Naive B cell (primary cell): ENCODE measurements at places on chromosomes 7 and 10.
A peak's percentile ranks its signal among the peaks of the same experiment; 100 is the strongest.

DNA sequence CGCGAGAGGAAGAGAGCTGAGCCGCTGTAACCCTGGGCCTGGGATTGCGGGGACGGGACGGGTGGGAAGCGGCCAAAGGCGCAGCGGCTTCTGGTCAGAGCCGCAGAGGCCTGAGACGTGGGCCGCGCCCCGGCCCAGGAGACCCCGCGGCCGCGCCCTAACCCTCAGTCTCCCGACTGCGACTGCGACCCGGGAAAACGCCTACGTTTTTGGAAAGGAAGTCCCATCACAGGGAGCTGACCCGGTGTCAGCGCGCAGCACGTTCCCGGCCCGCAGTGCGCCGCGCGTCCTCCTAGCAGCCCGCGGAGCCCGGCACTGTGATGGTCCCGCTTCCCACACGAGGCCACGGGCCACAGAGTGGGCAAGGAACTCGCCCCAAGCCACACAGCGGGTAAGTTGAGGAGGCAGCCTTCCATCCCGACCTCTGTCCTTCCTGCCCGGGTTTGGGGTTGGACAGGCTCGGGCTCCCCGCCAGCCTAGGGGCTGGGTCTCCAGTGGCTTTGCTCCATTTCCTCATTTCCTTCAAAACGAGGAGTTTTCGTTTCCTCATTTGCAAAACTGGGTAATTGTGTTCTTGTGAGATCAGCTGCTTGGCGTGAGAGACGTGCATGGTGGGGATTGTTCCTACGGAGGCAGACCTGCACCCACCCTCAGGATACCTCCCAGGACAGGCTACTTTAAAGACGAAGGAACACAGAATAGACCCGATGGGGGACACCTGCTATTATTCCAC lies 1.2 kb downstream of the GPNMB start:
- H3K36me3 ChIP-seq = peaks cover 16% of the 10 kb centered on the region
- H3K27me3 ChIP-seq = peaks cover 58% of the 10 kb centered on the region
- H3K27ac ChIP-seq = no peak overlapping the region
- peak; percentile 23 for DNase-seq
- H3K4me1 ChIP-seq = peaks cover 5% of the 10 kb centered on the region
- H3K4me3 ChIP-seq = peak overlapping the region; percentile 57

DNA sequence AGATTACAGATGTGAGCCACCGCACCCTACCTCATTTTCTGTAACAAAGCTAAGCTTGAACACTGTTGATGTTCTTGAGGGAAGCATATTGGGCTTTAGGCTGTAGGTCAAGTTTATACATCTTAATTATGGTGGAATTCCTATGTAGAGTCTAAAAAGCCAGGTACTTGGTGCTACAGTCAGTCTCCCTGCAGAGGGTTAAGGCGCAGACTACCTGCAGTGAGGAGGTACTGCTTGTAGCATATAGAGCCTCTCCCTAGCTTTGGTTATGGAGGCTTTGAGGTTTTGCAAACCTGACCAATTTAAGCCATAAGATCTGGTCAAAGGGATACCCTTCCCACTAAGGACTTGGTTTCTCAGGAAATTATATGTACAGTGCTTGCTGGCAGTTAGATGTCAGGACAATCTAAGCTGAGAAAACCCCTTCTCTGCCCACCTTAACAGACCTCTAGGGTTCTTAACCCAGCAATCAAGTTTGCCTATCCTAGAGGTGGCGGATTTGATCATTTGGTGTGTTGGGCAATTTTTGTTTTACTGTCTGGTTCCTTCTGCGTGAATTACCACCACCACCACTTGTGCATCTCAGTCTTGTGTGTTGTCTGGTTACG lies 6.0 kb downstream of the PPIA start:
- DNase-seq = no peak
- H3K36me3 ChIP-seq = no peaks in the 10 kb centered on the region
- H3K27ac ChIP-seq = peak overlapping the region; percentile 82
- peaks cover 20% of the 10 kb centered on the region for H3K4me1 ChIP-seq

DNA sequence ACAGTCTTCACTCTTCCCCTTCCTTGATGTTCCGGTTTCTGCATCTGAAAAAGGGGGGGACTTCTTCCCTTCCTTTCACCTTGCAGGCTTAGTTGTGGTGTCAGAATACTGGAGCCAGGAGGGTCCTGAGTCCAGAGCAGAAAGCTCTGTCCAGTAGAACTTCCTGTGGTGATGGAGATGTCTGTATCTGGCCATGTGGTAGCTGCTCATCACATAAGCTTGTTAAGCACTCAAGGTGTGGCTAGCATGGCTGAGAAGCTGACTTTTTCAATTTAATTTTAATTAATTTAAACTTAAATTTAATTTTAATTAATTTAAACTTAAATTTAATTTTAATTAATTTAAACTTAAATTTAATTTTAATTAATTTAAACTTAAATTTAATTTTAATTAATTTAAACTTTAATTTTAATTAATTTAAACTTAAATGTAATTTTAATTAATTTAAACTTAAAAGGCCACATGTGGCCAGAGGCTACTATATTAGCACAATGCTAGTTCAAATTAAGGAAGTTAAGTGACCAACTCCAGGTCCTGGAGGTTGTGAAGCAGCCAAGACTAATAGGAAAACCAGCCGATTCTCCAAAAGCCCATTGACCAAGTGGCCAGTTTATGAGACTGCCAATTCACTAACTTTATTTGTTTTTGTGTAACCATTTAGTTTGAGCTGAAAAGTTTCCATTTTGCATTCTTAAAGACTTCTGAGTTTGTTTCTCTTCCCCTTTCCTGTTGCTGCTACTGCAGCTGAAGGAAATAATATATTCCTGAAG lies 16.3 kb downstream of the MSRB2 start:
- peaks cover 11% of the 10 kb centered on the region for H3K36me3 ChIP-seq
- no peak for DNase-seq
- H3K4me1 ChIP-seq = no peaks in the 10 kb centered on the region

DNA sequence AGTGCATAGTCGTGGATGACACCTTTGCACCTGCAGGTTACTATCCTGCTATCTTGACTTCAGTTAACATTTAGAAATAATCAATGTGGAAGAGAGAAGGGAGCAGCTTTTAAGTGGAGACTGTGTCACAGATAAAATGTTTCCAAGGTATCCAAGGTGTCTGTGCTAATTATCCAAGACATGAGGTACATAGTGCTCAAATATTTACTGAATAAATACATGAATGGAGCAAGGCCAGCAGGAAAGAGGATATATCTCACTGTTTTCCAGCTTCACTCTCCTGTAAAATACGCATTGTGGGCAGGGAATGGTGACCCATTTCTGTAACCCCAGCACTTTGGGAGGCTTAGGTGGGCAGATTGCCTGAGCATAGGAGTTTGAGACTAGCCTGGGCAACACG lies 552.4 kb downstream of the PHTF2 start:
- H3K27me3 ChIP-seq = no peaks in the 10 kb centered on the region
- no peak overlapping the region for H3K27ac ChIP-seq
- H3K4me3 ChIP-seq = no peak overlapping the region
- no peaks in the 10 kb centered on the region for H3K36me3 ChIP-seq
- DNase-seq = no peak

- no peak overlapping the region for H3K27ac ChIP-seq
- no peak for DNase-seq
- no peak overlapping the region for H3K4me3 ChIP-seq
- H3K36me3 ChIP-seq = no peaks in the 10 kb centered on the region
- H3K4me1 ChIP-seq = no peaks in the 10 kb centered on the region
Observed at GRCh38 chr10:72037266-72037665, 51.1 kb downstream of the SPOCK2 start.

DNA sequence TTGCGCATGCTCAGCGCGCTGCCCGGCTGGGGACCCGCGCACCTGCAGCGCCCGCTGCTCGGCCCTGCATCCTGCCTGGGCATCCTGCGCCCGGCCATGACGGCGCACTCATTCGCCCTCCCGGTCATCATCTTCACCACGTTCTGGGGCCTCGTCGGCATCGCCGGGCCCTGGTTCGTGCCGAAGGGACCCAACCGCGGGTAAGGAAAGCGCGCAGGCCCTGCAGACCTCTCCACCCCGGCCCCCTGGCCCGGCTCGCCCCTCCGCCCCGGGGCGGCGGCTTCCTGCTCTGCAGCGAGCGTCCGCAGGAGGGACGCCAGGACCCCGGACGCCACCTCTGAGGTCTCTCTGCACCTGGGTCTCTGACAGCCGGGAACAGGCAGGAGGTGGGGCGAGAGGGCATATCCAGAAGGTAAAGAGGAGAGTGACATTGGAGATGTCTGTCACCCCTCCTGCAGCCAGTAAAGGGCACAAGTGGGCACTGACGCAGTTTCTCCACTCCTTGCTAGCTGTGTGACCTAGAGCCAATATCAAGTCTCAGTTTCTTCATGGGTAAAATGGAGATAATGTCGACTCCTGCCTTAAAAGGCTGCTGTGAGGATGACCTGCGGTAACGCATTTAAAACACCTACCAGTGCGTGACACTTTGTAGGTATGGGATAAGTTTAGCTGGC lies 338 bp downstream of the ATP6V0E2 start:
- no peaks in the 10 kb centered on the region for H3K27me3 ChIP-seq
- peak overlapping the region; percentile 6 for H3K27ac ChIP-seq
- no peaks in the 10 kb centered on the region for H3K36me3 ChIP-seq
- peaks cover 48% of the 10 kb centered on the region for H3K4me1 ChIP-seq

GRCh38 chr10:97037365-97038361 lies 148.1 kb downstream of the SLIT1 start:
- peak overlapping the region; percentile 42 for H3K27ac ChIP-seq
- peaks cover 17% of the 10 kb centered on the region for H3K4me1 ChIP-seq
- no peaks in the 10 kb centered on the region for H3K36me3 ChIP-seq

DNA sequence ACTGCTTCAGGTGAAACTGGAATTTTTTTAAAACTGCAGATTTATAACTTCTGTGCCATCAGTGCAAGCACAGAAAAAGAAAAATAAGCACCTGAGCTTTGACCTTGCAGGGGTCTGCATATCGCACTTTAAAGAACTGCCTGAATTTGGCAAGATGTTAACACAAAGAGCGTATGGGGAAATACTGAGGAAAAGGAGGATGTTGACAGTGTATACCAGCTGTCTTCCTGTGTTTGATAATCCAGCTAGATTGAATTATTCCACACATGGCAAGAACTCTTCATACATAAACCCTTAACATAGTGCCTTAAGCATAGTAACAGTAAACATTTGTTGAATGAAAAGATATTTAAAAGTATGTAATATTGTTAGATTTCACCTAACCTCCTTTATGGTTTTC lies 30.0 kb downstream of the SMC3 start:
- H3K27me3 ChIP-seq = no peaks in the 10 kb centered on the region
- no peak overlapping the region for H3K27ac ChIP-seq
- H3K4me1 ChIP-seq = no peaks in the 10 kb centered on the region
- H3K36me3 ChIP-seq = peaks cover 21% of the 10 kb centered on the region

GRCh38 chr7:137879357-137880158 lies 32.8 kb upstream of the DGKI start:
- H3K4me1 ChIP-seq = no peaks in the 10 kb centered on the region
- H3K4me3 ChIP-seq = no peak overlapping the region
- no peaks in the 10 kb centered on the region for H3K27me3 ChIP-seq
- peaks cover 56% of the 10 kb centered on the region for H3K36me3 ChIP-seq

DNA sequence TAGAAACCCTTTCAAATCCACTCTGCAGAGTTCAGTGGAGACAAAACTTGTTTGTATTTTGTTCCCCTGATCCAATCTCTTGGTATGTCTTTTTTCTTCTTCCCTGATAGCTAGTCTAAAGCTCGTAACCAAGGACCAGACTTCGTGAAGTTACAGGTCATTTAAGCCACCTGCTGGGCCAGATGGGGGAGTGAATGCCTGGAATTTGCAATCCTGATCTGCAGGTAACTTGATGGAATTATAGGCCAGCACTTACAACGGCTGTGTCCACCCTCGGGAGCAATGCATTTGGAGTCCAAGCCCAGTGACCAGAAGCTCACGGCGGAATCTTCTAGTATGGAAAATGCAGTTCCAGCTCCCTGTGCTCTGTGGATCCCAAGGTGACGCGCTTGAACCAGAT lies 566.9 kb downstream of the TCERG1L start:
- H3K4me3 ChIP-seq = no peak overlapping the region
- DNase-seq = no peak
- no peaks in the 10 kb centered on the region for H3K36me3 ChIP-seq
- H3K27ac ChIP-seq = no peak overlapping the region

DNA sequence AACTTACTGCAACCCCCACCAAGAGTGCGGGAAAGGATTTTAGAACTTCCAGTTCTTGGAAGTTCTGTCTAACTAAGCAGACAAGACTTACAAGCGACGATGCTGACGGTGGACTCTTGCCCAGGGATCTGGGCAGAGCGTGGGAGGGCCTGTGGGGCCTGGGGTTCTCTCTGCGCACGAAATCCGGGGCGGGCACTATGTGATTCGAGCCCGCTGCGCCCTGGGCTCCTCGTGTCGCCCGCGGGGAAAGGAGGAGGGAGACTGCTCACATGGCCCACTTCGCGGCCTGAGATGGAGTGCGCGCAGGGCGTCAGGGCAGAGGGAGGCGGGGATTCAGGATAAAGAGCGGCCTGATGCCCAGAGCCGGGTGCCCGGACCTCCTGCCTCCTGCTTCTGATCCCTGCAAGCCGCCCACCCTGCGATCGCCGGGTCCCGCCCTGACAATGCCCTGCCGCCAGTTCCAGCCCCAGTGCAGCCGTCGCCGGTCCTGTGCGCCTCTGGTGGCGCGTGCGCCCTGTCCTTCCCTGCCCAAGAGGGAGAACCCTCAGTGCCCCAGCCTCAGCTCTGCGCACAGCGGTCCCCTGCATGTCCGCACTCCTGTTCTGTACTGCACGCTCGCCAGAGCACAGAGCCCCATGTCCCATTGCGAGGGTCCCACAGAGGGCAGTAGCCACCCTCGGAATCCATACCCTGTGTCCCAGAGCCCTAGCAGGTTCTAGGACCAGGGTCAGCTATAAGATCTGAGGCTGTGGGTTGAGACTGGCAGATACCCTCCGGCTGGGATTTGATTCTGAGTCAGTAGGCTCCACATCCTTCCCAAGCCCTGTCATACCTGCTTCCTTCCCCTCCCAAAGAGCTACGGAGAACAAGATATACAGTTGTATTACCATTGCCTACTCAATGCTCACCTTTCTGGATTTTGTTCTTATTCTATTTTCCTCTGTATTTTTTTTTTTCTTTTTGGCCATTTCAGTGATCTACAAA lies 99.4 kb upstream of the TMEM106B start:
- H3K27me3 ChIP-seq = peaks cover 43% of the 10 kb centered on the region
- H3K27ac ChIP-seq = no peak overlapping the region
- no peaks in the 10 kb centered on the region for H3K36me3 ChIP-seq
- H3K4me1 ChIP-seq = peaks cover 2% of the 10 kb centered on the region
- DNase-seq = no peak
- no peak overlapping the region for H3K4me3 ChIP-seq

DNA sequence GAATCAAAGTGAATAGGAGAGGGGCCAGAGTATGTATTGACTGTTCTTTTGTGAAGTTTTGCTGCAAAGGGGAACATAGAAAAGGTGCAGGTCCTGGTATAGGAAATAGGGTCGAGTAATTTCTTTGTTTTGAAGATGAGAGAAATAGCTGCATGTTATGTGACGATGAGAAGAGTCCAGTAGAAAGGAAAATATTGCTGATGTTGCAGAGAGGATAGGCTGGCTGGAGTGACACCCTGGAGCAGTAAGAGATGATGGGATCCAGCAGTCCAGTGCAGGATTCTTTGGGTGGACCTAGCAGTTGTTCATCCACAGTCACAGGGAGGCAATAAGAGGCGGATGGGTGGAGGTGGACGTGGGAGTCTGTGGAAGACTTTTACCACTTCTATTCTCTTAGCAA lies 2.1 kb upstream of the BMS1 start:
- no peak for DNase-seq
- H3K4me3 ChIP-seq = peak overlapping the region; percentile 95
- peaks cover 19% of the 10 kb centered on the region for H3K4me1 ChIP-seq
- H3K27me3 ChIP-seq = peaks cover 22% of the 10 kb centered on the region
- H3K27ac ChIP-seq = peak overlapping the region; percentile 64
